ENCODE measurements at places on chromosomes 6 and 20.

DNA sequence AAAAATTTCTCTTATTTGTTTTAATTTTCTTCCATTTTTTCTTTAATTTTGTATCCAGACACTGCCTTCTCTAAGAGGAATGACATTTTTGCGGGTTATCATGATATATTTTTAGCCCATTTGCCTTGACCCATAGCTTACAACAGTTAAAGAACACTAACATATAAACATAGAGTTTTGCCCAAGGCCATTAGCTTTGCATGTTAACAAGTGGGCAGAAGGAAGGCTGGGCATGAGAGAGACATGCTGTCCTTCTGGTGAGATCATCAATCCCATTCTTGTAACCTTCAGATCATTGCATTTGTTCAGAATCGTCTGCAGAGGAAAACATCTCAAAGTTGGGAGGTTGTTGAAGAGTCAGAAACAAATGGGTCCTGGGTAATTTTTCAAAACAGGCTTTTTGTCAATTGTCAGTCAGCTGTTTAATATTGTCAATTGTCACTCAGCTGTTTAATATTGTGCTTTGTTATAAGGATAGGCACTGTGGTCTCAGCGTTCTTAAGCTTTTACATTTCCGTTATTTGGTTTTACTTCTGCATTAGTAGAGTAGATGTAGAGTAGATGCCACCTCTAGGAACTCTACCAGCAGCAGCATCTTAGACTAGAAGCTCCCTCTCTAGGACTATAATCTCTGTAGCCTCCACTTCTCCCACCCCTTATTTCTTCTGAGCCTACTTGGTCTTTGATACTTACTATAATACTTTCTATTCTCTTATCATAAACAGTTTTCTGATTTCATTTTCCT lies 243.1 kb downstream of the ESR1 start:
- no peak overlapping the region for H3K27ac ChIP-seq
- no peaks in the 10 kb centered on the region for H3K27me3 ChIP-seq
- no peak overlapping the region for H3K4me3 ChIP-seq
- no peaks in the 10 kb centered on the region for H3K36me3 ChIP-seq
- H3K4me1 ChIP-seq: no peaks in the 10 kb centered on the region

GRCh38 chr6:109383438-109383940 lies 1.2 kb upstream of the CD164 start:
- H3K4me3 ChIP-seq: peak overlapping the region; percentile 95
- no peaks in the 10 kb centered on the region for H3K27me3 ChIP-seq
- H3K27ac ChIP-seq: no peak overlapping the region
- H3K4me1 ChIP-seq: peaks cover 2% of the 10 kb centered on the region

- H3K4me1 ChIP-seq: no peaks in the 10 kb centered on the region
- H3K27me3 ChIP-seq: no peaks in the 10 kb centered on the region
- H3K27ac ChIP-seq: no peak overlapping the region
- no peak overlapping the region for H3K4me3 ChIP-seq
- DNase-seq: no peak
- H3K36me3 ChIP-seq: no peaks in the 10 kb centered on the region
Measured at GRCh38 chr20:19047040-19047950, 165.1 kb upstream of the SLC24A3 start.

- H3K27ac ChIP-seq: no peak overlapping the region
- DNase-seq: no peak
- peaks cover 100% of the 10 kb centered on the region for H3K36me3 ChIP-seq
- no peaks in the 10 kb centered on the region for H3K4me1 ChIP-seq
- H3K4me3 ChIP-seq: no peak overlapping the region
- no peaks in the 10 kb centered on the region for H3K27me3 ChIP-seq
Measured at GRCh38 chr6:36204068-36204753, 7.7 kb downstream of the BRPF3 start.

Measured in neuronal stem cell (in vitro differentiated cells).